ENCODE measurements at places on chromosomes 6 and 20. TPM values are rescaled to one million over a fixed set of nuclear protein-coding genes. Genes with fewer than 3 reads are reported as not detected.

GRCh38 chr20:23363257-23363649 is 1.3 kb downstream of the GZF1 start:
- peak overlapping the region; percentile 99 for H3K27ac ChIP-seq
- peaks cover 19% of the 10 kb centered on the region for H3K36me3 ChIP-seq
- H3K27me3 ChIP-seq, result no peaks in the 10 kb centered on the region
- H3K4me3 ChIP-seq, result peak overlapping the region; percentile 96
- DNase-seq, result no peak

GRCh38 chr6:41894366-41895299 is 542 bp downstream of the USP49 start:
- H3K27me3 ChIP-seq, result no peaks in the 10 kb centered on the region
- peak overlapping the region; percentile 69 for H3K4me3 ChIP-seq
- no peaks in the 10 kb centered on the region for H3K36me3 ChIP-seq
- H3K4me1 ChIP-seq, result no peaks in the 10 kb centered on the region
- no peak for DNase-seq

DNA sequence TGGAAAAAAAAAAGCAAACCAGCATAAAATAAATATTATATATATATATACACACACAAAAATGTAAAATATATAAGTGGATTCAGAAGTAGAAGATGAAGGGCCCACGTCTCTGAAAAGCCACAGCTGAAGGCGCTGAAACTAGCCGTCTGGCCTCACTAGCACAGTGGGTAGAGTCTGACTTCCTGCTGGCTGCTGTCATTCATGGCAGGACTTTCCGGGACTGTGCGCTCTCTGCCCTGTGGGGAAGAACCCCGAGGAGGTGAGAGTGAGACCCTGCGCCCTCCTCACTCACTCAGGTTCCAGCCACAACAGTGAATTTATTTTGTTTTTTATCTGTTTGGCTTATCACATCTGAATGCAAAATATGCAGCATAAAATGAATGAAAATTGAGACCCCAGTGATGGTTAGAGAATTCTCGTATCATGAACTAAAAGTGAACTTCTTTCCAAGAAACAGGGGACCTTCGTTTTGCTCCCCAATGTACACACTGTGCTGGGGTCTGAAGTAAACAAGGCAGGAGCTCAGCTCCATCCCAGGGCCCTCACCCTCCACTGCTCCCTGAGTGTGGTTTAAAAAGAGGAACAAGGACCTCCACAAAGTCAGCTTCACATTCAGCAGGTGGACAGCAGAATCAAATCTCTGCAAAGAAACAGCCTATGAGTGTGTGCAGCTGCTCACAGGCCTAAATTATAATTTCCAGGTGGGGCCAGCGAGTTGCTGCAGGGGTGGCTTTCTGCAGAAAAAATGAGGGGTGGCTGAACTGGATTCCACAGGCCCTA is 1.3 kb upstream of the RAMACL start:
- no peaks in the 10 kb centered on the region for H3K36me3 ChIP-seq
- H3K27ac ChIP-seq, result no peak overlapping the region
- no peaks in the 10 kb centered on the region for H3K27me3 ChIP-seq
- H3K4me1 ChIP-seq, result no peaks in the 10 kb centered on the region
- DNase-seq, result no peak

GRCh38 chr6:54285595-54285994 is 22.6 kb upstream of the TINAG start:
- no peaks in the 10 kb centered on the region for H3K36me3 ChIP-seq
- H3K27me3 ChIP-seq, result no peaks in the 10 kb centered on the region
- no peak for DNase-seq
- H3K4me1 ChIP-seq, result no peaks in the 10 kb centered on the region

- DNase-seq, result no peak
- H3K4me3 ChIP-seq, result no peak overlapping the region
- no peaks in the 10 kb centered on the region for H3K36me3 ChIP-seq
Observed at GRCh38 chr20:62370115-62370806, 3.1 kb upstream of the LAMA5 start.

- no peaks in the 10 kb centered on the region for H3K36me3 ChIP-seq
- H3K4me3 ChIP-seq, result no peak overlapping the region
- H3K27me3 ChIP-seq, result no peaks in the 10 kb centered on the region
- H3K27ac ChIP-seq, result no peak overlapping the region
- H3K4me1 ChIP-seq, result peaks cover 21% of the 10 kb centered on the region
Observed at GRCh38 chr6:148448369-148449012, 105.9 kb downstream of the SASH1 start.

GRCh38 chr20:45432294-45432693 is 16.4 kb downstream of the PIGT start:
- no peaks in the 10 kb centered on the region for H3K36me3 ChIP-seq
- no peak overlapping the region for H3K27ac ChIP-seq
- DNase-seq, result no peak
- H3K27me3 ChIP-seq, result no peaks in the 10 kb centered on the region
- H3K4me3 ChIP-seq, result no peak overlapping the region

DNA sequence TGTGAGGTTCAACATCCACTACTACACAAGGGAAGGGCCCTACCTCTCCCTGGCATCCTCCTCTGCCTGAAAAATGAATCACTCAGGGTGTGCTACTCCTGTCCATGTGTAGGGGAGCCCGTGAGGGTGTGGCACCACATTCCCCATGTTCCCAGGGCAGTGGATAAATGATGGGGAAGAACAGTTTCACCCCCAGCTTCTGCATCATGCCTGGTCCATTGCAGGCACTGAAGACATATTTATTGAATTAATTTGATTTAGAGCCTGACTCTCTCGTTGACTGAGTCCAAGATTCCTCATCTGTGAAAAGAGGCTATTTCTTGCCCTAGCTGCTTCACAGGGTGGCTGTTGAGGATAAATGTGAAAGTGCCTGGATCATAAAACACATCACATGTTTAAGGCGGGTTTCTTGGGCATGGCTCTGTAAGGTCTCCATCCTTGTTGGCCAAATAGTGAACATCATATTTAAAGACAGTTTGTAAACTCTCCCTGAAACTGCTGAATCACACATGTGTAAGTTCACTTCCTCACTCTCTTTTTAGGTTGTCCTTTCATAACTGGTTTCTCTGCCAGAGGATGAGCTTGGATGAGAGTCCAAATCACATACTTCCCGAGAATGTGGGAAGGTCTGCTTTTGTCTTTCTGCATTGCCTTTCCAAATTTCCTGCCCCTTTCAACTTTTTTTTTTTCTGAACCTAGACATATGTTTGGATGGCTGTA is 79.7 kb upstream of the FYN start:
- H3K27ac ChIP-seq, result no peak overlapping the region
- no peak for DNase-seq
- no peak overlapping the region for H3K4me3 ChIP-seq
- H3K27me3 ChIP-seq, result no peaks in the 10 kb centered on the region

- H3K27me3 ChIP-seq, result no peaks in the 10 kb centered on the region
- no peaks in the 10 kb centered on the region for H3K4me1 ChIP-seq
- no peak overlapping the region for H3K27ac ChIP-seq
- DNase-seq, result no peak
Observed at GRCh38 chr6:63816982-63817436, 181.4 kb downstream of the PHF3 start.

DNA sequence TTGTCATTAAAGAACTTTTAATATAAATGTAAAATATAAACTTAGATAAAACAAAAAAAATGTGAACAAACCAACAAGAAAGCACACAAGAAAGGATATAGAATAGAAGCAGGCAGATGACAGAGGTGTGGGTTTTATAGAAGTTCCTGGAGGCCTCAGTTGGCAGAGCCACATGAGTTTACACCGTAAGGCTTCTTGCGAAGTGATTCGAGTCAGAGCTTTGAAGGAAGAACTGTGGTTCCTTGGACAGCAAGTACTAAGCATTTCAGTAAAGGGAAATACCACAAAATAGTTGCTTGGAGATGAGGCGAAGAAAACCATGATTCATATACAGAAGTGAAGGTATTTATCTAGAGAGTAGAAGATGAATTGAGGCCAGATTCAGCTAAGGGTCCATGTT is 207.9 kb upstream of the EYA4 start:
- no peak for DNase-seq
- H3K27ac ChIP-seq, result no peak overlapping the region
- H3K27me3 ChIP-seq, result no peaks in the 10 kb centered on the region
- H3K4me3 ChIP-seq, result no peak overlapping the region
- no peaks in the 10 kb centered on the region for H3K4me1 ChIP-seq

DNA sequence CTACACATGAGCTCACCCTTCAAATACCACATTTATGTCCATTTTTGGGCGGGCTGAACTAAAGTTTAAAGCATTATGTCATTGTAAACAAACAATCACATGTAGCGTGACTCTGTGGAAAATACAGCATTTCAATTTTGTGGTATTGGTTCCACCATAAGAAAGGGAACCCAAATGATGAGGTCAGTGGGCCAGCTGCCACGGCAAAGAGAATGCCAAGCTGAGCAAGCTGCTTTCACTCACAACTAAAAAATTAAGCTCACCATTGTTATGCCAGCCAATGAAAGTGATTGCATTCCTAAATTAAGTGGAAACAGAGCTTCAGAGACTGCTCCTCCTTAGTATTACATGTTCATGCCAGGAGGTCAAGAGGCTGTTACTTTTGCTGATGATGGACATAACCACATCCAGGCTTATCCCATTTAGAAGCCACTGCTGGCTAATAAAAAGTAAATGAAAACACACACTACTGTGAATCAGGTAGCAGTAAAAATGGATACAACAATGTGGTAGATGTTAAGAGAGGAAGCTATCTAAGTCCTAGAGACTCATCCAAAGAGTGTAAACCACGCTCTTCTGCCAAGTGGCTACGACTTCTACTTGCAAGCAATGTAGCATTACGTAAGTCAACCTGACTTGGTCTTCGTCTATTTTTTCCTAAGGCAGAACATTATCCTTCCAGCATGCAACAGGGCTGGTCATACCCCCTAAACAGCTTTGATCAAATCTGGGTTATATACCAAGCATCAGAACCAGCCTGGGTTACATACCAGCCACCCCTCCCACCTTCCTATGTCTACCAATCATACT is 164.8 kb downstream of the BACH2 start:
- peak; percentile 69 for DNase-seq
- H3K36me3 ChIP-seq, result no peaks in the 10 kb centered on the region
- no peaks in the 10 kb centered on the region for H3K27me3 ChIP-seq
- no peak overlapping the region for H3K27ac ChIP-seq

SLC22A3 gene
- total RNA-seq, result 0.35 TPM

CFAP206 gene
- 0.26 TPM for total RNA-seq

RBBP8NL gene
- total RNA-seq, result not detected

C20orf204 gene
- total RNA-seq, result 0.35 TPM
